ENCODE measurements at places on chromosomes 11 and 22.
A peak's percentile ranks its signal among the peaks of the same experiment; 100 is the strongest.

- peak; percentile 91 for DNase-seq
These were observed 8.2 kb upstream of the PARVG start for GRCh38 chr22:44172370-44173108.

DNA sequence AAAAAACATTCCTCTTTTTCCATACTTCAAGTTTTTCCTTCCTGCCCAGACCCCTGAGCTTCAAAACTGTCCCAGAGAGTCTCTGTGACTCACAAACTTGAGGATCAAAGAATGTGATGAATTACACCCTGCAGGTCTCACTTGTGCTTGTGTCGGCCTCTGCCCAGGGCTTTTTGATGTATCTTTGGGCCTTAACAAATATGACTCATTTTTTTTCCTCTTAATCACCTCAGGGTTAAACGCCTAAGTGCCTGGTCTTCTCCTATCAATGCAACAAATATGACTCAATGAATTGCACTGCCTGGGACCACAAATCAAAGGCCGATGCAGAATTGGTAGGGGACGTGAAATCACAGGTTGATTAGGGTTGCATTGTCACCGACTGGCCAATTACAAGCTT, 267.7 kb downstream of the LARGE1 start:
- DNase-seq = no peak

GRCh38 chr22:48475661-48476345, 1351.9 kb downstream of the BRD1 start:
- peak; percentile 26 for DNase-seq

DNA sequence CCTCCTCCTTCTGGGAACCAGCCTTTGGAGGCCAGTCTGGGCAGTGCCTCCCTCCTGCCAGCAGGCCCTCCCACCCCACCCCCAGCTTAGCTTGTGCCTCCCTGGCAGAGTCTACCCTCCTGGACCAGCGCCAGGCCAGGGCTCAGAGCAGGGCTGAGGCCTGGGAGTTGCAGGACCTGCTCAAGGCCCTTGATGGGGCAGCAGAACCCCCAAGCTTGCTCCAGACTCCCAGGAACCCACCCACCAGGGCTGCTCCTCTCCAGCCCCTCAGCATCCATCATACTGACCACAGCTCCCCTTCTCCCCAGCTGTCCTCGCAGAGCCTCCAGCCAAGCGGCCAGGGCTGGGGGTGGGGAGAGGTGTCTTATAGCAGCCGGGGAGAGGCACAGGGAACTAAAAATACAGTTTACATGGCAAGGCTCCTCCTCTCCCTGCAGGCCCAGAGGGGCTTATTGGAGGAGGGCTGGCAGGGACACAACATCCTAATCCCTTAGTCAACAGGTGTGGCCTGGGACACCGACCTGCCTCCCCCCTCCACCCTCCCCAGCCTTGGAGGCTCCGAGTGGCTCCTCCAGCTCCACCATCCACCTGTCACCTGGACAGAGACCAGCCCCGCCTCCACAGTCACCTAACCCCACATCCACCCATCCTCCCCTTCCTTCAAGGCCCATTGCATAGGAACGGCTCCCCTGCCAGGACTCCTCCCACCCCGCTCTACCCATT, 5.2 kb upstream of the MB start:
- DNase-seq = no peak

DNA sequence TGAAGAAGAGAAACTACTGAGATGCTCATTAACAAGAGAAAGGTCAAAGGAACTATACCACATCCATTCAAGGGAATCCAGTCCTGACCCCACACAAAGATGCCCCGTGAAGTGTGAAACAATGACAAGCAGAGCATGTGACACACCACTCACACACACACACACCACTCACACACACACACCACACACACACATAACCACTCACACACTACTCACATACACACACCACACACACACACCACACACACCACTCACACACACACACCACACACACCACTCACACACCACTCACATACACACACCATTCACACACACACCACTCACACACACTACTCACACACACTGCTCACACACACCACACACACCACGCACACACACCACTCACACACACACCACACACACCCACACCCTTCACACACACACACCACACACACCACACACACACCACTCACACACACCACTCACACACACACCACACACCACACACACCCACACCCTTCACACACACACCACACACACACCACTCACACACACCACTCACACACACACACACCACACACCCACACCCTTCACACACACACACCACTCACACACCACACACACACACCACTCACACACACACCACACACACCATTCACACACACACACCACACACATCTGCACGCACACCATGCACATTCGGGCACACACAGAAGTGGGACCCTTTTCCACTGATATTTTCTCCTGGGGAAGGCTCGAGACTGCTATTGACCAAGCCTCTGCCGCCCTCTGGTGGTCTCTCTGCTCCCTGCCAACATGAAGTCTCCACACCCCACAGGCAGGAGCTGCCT, 32.0 kb upstream of the COMT start:
- DNase-seq = peak; percentile 89

DNA sequence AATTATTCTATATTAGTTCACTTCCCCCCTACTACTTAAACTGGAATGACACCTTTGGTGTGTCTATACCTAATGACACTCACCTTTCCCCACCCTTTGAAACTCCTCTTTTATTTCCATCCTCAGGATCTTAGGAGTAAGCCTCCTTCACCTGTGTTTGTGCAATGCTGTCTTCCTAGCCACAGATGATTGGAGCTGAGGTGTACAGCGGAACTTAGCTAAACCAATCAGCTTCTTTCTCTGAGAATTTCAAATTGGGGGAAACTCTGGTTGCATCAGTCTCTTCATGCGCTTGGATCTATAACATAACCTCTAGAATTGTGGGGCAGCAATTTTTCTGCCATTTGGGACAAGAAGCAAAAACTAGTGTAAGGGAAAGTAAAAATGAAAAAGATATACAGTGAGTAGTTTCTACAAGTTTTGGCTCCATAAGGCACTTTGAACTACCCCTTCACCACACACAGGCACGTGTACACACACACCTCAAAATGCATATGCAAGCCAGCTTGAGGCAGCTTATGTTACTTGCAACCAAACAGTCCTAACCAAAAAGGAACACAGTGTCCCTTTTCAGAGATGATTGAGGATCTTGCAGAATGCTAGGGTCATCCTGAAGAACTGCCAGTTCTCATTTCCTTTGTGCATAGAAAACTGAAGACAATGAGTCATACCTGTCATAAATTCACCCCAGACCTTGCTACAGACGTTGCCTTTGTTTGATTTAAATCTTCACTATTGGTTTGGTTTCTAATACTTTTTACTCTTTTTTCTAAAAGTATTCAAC, 36.0 kb upstream of the LDLRAD3 start:
- DNase-seq = no peak

- no peak for DNase-seq
These were observed 39.5 kb upstream of the CD44 start for GRCh38 chr11:35099278-35100012.

GRCh38 chr11:27842290-27842689, 142.0 kb upstream of the BDNF start:
- no peak for DNase-seq

- no peak for DNase-seq
These were observed 20.4 kb upstream of the C11orf87 start for GRCh38 chr11:109401545-109401944.

DNA sequence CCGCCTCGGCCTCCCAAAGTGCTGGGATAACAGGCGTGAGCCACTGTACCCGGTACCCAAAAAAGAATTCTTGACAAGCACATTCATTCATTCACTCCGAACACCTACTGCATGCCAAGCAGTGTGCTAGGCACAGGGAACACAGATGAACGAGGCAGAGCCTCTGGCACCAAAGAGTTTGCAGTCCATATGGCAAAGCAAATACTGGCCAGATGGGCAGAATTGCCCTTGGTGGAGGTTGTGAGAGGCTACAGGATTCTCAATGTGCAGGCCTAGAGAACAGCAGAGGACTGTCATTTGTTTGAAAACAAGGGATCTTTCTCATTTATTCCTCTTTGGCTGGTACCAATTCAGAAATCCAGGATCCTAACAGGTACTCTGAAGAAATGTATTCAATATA, 27.5 kb upstream of the MTCH2 start:
- DNase-seq = peak; percentile 15

- peak; percentile 78 for DNase-seq
These were observed 132.7 kb upstream of the RCN1 start for GRCh38 chr11:31958076-31958735.

DNA sequence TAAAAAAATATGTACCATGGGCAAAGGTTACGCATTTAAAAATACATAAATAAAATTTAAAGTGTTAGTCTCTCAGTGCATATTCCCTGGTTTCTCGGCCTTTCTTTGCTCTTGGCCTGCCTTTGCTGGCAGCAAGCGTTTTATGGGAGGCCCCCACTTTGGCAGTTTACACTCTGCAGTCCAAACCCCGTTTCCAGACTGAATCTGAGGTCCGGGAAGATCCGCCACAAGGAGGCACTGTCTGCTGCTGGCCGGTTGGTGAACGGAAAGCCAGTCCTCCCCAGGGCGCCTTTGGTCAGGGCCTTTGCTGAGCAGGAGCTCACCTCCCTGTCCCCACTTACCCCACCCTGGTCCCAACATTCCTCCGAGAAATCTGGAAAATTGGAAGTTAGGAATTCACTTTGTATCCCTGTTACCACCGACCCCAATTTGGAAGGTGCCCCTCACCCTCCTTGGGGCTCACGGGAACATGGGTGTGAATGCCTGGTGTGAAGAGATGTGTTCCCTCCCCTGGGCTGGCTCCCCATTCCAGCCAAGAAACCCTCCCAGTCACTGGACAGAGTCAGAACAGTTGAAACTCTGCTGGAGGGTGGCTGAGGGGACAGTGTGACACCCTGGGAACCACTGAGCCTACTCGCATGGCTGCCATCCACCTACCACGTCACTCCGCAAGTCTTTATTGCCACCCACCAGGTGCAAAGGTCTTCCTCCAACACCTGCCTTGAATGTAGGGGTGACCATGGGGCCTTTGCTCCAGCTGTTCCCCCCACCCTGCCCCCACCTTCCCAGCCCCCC, 9.4 kb upstream of the SF1 start:
- peak; percentile 79 for DNase-seq

- peak; percentile 41 for DNase-seq
These were observed 43.5 kb downstream of the GGTLC2 start for GRCh38 chr22:22687638-22688500.

GRCh38 chr11:64814712-64815187, 4.4 kb upstream of the MEN1 start:
- DNase-seq = no peak

GRCh38 chr22:21076912-21077625, 31.3 kb downstream of the LRRC74B start:
- DNase-seq = no peak

GRCh38 chr11:25970726-25971508, 361.0 kb upstream of the ANO3 start:
- no peak for DNase-seq

DNA sequence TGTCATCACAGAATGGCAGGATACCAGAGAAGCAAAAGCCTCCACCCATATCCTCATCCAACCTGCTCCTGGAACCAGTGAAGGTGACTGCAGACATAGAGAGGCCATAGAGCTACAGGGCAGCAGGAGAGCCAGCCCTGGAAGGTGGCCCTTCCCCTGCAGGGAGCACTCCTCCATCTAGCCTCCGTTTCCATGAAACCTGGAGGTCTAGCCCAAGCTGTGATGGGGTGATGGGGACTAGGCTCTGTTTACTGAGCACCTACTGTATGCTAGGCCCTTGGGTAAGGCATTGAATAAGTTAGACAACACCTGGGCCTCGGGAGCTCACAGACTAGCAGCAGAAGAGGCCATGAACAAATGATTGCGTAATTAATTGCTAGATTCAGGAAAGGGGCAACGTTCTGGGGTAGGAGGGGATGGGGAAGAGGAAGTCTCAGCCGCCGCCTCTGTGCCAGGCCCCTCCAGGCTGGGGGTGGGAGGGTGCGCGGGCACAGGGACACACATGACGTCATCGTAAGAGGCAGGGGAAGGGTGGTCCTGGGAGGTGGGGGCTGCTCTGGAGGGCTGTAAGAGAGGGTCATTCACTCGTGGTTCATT, 784 bp upstream of the SYNGR1 start:
- no peak for DNase-seq

- no peak for DNase-seq
These were observed 27.7 kb downstream of the RTN4R start for GRCh38 chr22:20240447-20240764.

DNA sequence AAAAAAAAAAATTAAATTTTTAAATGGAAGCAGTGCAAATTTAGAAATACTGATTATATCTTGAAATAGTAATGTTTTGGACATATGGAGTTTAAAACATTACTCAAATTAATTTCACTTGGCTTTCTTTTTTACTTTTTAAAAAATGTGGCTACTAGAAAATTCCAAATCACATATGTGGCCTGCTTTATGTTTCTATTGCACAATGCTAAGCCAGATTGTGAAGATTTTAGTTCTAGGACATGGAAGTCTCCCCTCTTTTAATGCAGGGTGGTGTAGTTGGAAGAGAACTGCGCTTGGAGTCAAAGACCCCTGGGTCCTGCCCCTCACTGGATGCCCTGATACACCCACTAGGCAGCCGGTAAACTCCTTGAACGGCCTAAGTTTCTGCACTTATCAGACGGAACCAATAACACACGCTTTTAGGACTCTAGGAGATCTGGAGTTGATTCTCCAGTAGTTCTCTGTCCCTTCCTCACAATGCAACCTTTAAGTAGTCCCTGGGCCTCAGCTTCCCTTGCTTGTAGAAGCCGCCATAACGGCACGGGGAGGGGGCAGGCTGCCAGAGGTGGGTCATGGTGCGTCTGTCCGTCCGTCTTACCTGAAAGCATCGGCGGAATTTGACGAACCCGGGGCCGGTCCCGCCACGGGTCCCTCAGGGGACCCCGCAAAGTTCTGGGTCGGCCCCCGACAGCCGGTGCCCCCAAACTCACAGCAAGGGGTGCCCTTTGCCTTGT, 505 bp downstream of the FAM227A start:
- no peak for DNase-seq

DNA sequence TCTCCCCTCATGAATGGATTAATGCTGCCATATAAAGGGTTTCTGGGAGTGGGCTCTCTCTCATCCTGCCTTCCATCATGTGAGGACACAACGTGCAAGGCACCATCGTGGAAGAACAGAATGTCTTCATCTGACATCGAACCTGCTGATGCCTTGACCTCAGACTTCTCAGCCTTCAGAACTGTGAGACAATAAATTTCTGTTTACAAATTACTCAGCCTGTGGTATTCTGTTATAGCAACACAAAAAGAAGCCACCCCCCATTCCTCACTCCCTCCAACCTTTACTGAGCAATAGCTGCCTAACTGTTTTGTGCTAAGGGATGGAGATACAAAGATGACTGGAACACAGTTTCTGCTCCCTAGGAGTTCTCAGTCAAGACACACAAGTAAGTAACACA, 106.1 kb upstream of the PLET1 start:
- no peak for DNase-seq

DNA sequence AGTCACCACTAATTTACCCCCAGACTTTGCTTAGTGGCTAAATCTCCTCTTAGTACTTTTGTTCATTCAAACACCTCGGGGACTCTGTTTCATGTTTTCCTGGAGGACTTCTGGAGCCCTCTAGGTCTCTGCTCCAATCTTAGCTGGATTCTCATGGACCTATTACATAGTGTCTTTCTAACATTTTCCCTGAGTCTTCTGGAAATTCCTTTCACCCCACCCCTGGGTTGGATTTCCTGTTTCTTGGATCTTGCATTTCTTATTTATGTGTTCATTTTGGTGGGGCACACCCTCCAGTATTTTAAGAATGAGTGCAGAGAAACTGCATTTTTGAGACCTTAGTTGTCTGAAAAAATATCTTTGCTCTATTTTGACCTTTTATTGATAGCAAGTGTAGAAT, 220.1 kb downstream of the BLID start:
- no peak for DNase-seq
